Stimulated activated CD4-positive, alpha-beta T cell treated with anti-CD3 and anti-CD28 coated beads, Interleukin-1b, Interleukin-23, amount 100 ng/mL, for 4 hours (primary cell): ENCODE measurements at places on chromosomes 7 and 10.

DNA sequence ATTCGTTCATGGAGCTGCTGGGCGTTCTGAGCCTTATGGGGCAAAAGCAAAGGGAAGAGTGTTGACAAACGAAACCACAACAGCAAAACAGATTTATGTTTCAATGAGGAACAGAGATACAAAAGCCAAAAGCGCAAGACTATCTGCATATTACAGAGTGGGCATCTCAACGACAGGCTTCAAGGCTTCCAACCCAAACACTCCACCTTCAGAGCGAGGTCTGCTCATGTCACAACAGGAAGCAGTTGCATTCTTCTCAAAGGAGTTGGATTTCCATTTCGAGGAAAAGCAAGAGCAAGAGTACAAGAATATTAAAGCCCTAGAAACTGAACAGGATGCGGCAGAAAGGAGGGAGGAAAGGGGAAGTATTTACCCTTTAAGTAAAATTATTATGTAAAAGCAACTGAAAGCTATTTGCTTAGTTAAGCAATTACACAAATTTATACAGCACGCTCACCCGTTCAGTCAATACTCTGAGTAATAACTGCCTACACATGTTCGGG is 189.3 kb downstream of the ELMO1 start:
- DNase-seq: no peak

GRCh38 chr10:81019029-81019890 is 481.6 kb downstream of the SH2D4B start:
- DNase-seq: no peak

DNA sequence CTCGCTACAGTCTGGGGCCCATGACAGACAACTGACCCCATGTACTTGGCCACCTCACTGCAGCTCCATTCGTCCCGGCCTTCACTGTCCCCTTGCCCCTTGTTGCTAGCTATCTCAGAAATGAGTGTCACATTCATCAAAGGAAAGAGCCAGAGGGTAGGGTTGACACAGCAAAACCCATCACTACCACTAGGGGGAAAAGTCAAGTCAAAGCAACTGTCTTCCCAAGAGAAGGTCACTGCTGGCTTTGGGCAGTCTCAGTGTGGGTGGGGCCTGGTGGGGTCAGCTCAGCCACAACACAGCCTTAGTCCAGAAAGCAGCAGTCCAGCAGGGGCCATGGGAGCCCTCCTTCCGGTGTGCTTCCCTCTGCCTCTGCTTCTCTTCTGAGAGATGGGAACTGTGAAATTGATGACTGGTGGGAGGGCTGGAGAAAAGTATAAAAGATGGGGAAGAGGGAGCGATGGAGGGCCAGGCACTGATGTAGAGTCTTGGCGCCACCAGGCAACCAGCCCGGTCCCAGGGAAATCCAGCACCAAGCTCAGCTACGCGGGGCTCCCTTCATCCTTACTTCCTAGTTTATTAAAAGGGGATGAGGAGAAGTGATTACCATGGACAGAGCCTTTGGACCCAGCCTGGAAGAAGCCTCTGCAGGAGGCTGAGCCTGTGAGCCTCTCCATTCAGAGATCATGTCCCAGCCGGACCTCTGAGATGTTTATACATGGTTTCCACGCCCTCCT is 58.0 kb downstream of the PLXNA4 start:
- DNase-seq: no peak

GRCh38 chr10:78997635-78998618 is 70.8 kb upstream of the ZMIZ1 start:
- no peak for DNase-seq
